ENCODE measurements at places on chromosomes 4 and X.
A peak's percentile ranks its signal among the peaks of the same experiment; 100 is the strongest.

- peak; percentile 81 for DNase-seq
Observed at GRCh38 chr4:23015821-23016220, 323.1 kb downstream of the GBA3 start.

GRCh38 chr4:33218238-33218637 lies 2498.1 kb downstream of the PCDH7 start:
- no peak for DNase-seq

GRCh38 chrX:129650183-129650689 lies 4.5 kb downstream of the APLN start:
- DNase-seq: no peak

DNA sequence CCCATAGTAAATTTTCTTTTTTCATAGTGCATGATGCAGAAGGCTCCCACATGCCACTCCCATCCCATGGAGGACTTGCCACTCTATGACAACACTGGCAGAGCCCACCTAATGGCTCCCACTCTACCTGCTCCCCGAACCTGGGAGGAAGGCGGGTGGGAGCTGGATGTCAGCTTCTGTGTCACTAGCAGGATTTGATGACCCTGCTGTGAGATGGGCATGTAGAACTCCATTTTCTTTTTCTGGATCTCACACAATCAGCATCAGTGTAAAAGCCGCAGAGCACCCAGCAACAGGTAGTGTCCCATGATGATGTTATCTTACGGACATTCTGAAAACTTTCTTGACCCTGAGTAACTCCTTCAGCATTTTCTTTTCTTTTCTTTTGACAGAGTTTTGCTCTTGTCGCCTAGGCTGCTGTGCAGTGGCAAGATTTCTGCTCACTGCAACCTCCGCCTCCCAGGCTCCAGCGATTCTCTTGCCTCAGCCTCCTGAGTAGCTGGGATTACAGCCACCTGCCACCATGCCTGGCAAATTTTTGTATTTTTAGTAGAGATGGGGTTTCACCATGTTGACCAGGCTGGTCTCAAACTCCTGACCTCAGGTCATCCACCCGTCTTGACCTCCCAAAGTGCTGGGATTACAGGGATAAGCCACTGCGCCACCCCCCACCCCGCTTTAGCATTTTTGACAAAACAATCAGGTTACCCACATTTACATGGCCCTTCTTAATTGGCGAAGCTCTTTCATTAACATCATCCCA lies 15.0 kb upstream of the ADH1A start:
- no peak for DNase-seq
